Liver (tissue), 10 donors: ENCODE measurements at places on chromosomes 2 and 18. TPM values are rescaled to one million over a fixed set of nuclear protein-coding genes. Genes with fewer than 3 reads are reported as not detected.

GAD1 gene
- total RNA-seq, result 0.19 TPM

REG3A gene
- not detected for total RNA-seq

GKN1 gene
- total RNA-seq, result not detected

UGT1A8 gene
- not detected for total RNA-seq

FSHR gene
- not detected for total RNA-seq

RGPD4 gene
- total RNA-seq, result not detected

CD226 gene
- 5.2 TPM for total RNA-seq

CPO gene
- 0.25 TPM for total RNA-seq

MBP gene
- total RNA-seq, result 23.3 TPM

GRCh38 chr2:163771596-163771995 is 35.8 kb upstream of the FIGN start:
- no peak for DNase-seq

DNA sequence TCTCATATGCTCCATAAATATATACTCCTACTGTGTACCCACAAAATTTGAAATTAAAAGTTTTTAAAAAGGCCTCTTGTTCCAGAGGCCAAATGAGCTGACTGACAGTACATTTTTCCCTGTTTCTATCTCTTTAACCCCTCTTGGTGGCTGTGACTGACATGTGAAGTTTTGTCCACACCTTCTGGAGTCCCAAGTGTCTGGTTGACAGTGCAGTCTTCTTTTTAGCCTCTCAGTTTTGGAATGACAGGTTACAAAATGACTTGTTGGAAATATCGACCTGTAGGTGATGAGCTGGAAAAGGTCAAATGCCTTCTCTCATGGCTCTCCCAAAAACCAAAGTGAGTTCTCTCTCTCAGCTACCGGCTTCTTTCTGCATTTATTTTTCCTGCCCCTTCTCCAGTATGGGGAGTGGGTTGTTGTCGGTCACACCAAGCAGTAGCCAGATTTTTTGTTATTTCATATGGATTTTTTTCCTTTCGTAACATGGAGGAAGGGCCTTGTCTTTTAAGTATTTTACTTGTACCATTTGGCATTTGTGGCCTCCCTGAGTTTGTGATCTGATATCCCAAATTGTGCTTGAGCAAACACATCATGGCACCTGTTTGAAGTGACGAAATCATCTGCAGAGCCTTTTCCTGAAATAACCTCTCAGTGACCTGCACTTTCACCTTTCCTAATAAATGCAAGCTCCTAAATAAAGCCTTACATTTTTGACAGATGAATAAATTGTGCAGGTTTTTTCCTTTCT is 143.9 kb downstream of the ESCO1 start:
- no peak for DNase-seq

- no peak for DNase-seq
Observed at GRCh38 chr2:202612145-202612544, 22.6 kb upstream of the FAM117B start.

DNA sequence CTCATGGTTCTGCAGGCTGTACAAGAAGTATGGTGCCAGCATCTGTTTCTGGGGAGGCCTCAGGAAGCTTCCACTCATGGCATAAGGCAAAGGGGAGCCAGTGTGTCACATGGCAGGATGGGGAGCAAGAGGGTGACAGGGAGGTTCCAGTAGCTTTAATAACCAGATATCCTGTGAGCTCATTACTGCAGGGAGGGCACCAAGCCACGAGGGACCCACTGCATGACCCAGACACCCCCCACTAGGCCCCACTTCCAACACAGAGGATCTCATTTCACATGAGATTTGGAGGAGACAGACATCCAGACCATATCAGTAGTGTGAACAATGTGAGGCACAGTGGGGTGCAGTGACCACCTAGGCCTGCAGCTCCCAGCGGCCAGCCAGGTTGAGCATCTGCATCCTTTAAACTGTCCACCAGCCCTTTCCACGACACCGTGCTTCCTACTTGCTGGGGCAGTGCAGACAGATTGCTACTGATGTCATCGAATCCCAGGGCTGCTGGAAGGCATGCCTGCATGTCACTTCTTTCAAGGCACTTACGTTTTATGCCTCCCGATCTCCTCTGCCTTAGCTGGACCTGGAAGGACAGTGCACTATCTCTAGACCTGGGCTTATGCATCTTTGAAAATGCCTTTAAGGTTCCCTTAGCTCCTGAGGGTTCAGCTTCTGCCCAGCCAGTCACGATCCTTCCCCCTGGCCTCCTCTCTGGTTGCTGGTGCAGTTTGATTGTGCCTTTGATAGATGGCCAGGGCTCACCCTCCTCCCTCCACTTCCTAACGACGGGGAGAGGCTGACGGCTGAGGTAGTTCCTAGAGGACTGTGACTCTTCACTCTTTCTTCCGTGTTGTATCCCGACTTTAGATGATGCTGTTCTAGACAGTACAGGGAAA is 174.3 kb downstream of the FAM210A start:
- no peak for DNase-seq

DNA sequence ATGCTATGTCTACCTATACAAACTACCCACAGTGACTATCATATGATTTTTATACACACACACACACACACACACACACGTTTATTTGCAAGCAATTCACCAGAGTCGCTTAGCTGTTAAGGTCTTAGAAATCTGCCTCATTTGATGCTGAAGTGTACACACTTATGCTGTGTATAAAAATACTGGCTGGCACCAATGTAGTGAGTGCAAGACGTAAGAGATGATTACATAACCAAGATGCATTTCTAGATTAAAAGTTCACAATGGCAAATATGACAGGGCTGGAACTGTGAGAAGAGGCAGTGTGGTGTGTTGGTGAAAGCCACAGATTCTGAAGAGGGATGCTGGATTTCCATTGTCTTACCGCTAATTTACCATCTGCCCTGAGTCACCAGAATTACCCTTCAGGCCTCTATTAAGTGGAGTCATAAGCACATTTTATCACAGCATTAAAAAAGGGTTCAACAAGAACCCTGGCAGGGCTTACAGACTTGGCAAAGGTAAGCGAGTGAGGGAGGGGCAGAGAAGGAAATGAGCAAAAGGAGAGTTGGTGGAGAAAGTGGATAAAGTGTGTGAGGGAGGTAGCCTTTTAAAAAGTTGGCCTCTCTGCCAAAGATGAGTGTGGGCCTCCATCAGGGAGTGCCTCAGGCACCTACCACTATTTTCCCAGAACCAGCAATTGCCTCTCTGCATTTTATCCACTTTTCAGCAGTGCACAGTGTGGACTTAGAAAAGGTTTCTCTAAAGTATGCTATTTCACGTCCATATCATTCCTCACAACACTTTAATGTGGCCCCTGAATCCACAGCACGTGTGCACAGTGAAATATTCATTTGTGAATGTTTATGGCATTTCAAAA is 21.5 kb downstream of the MEIS1 start:
- no peak for DNase-seq

DNA sequence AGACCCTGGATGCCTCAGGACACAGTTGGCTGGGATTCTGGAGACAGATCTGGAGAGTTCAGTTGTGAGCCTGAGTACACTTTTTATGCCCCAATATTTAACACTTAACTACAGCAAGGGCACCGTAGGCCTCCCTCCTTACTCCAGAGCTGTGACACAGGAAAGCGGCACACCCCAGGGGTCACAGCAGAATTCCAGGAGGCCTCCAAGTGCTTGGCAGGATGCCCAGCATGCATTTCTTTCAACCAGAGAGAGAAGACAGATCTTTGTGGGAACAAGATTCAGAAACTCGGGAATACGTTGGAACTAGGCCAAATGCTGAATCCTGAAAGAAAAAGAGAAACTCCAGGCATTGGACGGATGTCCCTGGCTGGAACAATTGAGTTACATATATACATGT is 199.2 kb upstream of the NT5C1B start:
- no peak for DNase-seq

DNA sequence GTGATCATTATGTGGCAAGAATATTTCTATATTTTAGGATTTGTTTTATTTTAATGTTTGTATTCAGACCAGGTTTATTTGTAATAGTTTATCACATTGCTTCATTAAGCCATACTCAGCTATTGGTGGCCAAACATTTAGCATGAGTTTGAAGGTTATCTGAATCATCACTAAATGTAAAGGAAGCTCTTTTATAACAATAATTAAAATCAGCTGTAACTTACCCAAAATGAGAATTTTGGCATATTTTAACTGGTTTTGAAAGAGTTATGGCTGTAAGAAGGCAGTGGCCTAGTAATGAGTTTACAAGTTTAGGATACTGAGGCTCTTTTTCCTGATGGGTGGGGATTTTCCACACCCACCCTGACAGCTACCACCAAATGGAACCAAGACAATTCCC is 177.8 kb downstream of the EN1 start:
- DNase-seq, result no peak

- no peak for DNase-seq
Observed at GRCh38 chr2:124894199-124894598, 869.1 kb downstream of the CNTNAP5 start.

GRCh38 chr2:19542796-19543662 is 184.6 kb upstream of the OSR1 start:
- DNase-seq, result no peak

DNA sequence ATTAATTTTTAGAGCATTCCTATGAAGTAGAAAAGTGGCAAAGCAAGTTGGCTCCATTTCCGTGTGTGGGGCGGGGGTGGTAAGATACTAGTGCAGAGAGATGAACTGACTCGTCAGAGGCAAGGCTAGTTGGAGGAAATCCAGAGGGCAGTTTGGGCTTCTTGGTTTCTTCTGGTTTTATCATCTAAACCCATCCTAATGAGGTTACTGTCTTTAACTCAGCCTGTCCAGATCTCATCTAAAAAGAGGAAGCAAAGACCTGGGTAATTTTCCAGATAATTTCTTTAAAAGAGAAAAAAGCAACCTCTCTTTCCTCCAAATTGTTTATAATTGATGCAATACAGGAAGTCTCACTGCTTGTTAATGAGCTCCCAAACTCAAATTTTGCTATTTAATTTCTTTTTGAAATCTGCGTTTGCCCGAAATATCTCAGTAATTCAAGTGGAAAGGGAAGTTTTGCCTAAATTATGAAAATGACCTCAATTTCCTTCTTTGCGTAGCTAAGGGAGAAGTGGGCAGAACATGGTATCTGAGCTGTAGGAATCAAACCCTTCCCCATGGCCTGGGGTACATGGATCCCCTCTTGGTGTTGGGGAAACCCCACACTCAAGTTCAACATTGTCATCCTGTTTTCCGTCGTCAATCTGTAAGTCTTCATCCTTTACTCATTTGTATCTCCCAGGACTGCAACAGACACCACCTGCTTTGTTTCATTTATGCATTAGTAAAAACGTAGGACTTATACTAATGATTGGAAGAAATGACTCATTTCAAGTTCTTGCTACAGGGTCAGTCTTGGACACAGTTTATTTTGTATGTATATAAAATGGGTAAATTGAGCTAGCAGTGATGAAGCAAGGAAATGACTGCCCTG is 89.1 kb upstream of the KLF7 start:
- DNase-seq, result no peak

GRCh38 chr2:69645031-69645431 is 1.5 kb upstream of the AAK1 start:
- DNase-seq, result no peak

DNA sequence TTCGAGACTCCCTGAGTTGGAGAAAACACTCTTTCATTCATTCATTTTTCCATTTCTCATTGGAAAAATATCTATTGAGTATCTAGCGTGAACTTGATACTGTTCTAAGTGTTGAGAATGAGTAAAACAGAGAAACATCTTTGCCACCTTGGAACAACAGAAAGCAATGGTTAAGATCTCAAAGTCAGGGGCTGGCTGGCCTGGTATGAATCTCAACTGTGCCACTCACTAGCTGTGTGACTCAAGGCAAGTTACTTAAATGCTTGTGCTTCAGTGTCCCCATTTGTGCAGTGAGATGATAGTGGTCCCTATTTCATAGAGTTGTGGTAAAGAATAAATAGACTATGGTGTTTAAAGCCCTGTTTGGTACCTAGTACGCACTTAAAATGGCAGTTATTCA is 415.2 kb downstream of the NBAS start:
- DNase-seq, result no peak

DNA sequence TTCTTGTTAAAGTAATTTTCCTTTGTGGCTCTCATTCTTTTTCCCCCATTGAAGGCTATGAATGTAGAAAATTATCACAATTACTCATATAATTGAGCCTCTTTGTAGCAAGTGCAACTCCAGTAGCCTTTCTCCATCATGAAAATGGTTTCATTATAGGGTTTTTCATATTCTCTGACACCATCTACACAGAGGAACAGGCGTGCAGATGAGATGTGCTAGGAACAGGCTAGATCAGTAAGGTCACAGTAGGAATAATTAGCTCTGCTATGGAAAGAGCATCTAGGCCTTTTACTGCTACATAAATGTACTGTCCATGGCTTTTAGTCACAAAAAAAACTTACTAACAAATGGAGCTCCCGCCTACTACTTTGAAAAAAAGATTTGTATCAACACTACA is 12.6 kb upstream of the DLX1 start:
- no peak for DNase-seq

DNA sequence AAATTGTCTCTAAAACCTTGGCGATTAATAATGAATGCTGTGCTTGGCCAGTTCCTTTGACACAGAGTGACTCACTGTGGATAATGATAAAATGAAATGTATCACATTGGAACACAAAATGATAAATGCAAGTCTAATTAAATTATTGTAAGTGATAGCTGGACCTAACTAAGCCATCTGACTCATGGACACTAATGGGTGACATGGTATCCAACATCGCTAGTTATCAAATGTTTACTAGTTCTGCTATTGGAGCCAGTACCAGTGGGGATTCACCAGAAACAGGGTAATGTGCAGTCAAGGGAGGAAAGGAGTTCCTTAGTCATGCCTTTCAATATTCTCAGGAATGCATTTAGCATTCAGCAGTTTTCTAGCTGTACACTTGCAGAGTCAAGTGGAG is 736.3 kb upstream of the ACVR2A start:
- no peak for DNase-seq

GRCh38 chr2:45640576-45640975 is 10.9 kb upstream of the PRKCE start:
- no peak for DNase-seq

GRCh38 chr2:64672708-64673107 is 19.0 kb upstream of the SERTAD2 start:
- DNase-seq, result no peak

- DNase-seq, result no peak
Observed at GRCh38 chr2:200810998-200811332, 745 bp upstream of the BZW1 start.

- DNase-seq, result no peak
Observed at GRCh38 chr2:60152226-60152833, 401.1 kb downstream of the BCL11A start.

- no peak for DNase-seq
Observed at GRCh38 chr18:63318889-63319382, 633 bp downstream of the BCL2 start.

- DNase-seq, result no peak
Observed at GRCh38 chr2:174662459-174662858, 64.9 kb upstream of the WIPF1 start.

DNA sequence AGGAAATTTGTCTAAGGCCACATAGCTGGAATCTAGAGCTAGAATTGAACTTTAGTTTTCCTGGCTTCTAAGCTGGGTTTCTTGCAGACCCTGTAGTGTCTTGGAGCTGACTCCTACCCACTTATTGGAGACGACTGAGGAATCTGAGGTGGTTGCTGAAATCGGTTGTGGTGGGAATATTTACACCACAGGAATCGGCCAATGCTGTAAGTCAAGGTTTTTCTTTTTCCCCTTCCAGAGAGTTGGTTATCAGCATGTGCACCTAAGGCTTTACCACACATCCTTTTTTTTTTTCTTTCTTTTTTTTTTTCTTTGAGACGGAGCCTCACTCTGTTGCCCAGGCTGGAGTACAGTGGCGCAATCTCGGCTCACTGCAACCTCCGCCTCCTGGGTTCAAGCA is 9.4 kb downstream of the CABLES1 start:
- no peak for DNase-seq
